ENCODE measurements at places on chromosomes 16 and 17.

GRCh38 chr17:30908717-30909420, 2.8 kb upstream of the TEFM start:
- DNase-seq, result no peak

- DNase-seq, result no peak
These were observed 631 bp downstream of the CDH3 start for GRCh38 chr16:68645494-68646388.

GRCh38 chr17:31085563-31085962, 9.2 kb upstream of the NF1 start:
- DNase-seq, result no peak

GRCh38 chr16:67088551-67088950, 21.2 kb upstream of the PHAF1 start:
- DNase-seq, result no peak

DNA sequence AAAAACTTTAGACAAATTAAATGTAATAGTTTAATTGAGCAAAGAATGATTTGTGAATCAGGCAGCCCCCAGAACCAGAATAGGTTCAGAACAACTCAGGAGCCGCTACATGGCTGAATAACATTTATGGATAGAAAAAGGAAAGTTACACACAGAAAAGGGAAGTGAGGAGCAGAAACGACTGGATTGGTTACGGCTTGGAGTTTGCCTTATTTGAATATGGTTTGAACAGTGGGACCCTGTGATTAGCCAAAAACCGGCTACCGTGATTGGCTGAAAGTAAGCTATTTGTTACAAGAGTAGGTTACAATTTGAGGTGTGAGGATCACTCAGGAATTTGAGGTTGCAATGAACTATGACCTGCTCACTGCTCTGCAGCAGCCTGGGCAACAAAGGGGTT, 1139.8 kb downstream of the CDH11 start:
- no peak for DNase-seq
